NCI-H1694 (cell line): ENCODE measurements at places on chromosomes 11 and 22.

DNA sequence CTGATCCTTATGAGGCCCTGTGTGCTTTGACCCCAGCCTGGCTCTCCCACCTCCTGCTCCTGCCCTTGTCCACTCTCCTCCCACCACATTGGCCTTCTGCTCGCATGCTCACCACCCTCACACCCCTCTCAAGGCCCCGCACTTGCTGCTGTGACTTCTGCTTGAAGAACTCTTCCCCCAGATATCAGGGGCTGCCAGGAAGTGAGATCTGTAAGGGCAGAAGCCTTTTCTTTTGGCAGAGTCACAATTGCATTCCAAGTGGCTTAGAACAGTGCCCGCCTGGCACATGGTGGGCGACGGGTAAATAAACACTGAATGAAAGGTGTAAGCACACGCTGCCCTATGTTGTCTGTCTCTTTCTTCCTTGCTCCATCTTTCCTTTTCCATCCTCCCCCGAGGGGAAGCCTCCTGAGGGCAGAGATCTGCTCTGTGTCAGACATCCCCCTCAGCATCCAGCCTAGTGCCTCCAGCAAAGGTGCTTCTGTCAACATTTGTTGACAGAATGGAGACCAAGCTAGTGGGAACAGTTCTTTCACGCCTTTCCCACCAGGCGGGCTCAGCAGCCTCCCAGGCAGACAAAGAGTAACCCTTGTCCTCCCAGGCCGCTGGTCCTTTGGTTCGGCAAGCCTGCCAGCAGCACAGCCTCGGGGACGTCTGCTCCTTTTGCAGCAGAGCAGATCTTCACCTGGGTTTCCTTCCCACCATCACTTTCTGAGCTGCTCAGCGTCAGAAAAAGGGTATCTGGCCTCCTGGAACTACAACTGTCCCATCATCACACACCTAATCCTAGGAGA lies 10.0 kb upstream of the PEX26 start:
- no peak for DNase-seq

- DNase-seq, result no peak
Observed at GRCh38 chr22:37139762-37140161, 10.0 kb downstream of the IL2RB start.

GRCh38 chr11:72451831-72452376 lies 17.6 kb upstream of the CLPB start:
- no peak for DNase-seq

- DNase-seq, result no peak
Observed at GRCh38 chr11:79648766-79649520, 208.1 kb upstream of the TENM4 start.

GRCh38 chr22:29735416-29735815 lies 15.6 kb downstream of the CABP7 start:
- no peak for DNase-seq

DNA sequence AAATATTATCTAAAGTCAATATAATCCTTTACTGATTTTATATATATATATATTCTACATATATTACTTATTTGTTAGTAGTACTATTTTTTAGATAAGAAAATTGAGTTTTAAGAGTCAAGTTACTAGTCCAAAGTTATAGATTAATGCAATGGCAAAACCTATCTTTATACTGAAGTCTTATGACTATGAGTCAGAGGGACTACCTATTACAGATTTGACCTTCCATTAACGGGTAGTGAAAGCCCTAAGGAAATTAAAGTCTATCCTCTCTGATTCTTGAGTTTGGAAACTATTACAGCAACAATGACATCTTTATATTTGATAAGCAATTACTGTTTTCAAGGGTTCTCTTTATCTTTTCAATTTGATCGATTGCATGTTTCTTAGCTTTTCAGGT lies 315.8 kb downstream of the CASP12 start:
- DNase-seq, result no peak

DNA sequence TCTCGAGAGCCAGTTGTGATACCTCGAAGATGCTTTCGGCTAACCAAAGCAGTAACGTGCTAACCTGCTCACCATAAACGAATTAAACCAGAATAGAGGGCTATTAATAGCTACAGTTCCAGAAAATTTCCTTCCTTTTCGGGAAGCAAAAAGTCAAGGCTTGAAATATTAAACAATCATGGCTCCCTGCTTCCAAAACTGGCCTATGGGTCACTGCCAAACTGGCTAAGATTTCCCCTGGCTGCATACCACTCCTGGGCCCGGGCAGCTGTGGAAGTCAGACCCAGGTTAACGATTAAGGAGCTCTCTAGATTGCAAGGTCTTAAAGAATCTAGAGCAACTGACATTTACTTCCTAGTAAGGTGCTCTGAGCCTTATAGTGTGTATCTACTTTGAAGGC lies 1.7 kb downstream of the AMOTL1 start:
- no peak for DNase-seq

- peak; percentile 83 for DNase-seq
Observed at GRCh38 chr11:66388780-66389386, 17.3 kb upstream of the SLC29A2 start.

- DNase-seq, result no peak
Observed at GRCh38 chr11:91187314-91187713, 964.5 kb upstream of the CHORDC1 start.

DNA sequence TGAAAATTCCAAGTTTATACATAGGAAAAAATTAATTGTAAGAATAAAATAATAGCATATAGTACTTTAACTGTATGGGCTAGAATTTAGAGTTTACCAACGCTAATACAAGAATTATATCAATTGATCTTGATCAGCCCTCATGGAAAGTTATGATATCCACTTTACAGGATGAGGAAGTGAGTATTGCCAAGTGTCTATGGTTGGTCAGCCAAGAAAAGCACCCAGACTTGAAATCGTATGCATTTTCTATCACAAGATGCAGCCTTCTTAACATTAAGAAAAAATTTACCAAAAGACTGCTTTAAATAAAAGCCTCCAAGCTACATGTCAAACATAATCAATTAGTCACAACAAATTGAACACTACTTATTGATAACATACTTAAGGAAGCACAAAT lies 53.0 kb downstream of the DDI1 start:
- DNase-seq, result no peak

- DNase-seq, result peak; percentile 68
Observed at GRCh38 chr11:74929431-74930363, 19.2 kb downstream of the XRRA1 start.

DNA sequence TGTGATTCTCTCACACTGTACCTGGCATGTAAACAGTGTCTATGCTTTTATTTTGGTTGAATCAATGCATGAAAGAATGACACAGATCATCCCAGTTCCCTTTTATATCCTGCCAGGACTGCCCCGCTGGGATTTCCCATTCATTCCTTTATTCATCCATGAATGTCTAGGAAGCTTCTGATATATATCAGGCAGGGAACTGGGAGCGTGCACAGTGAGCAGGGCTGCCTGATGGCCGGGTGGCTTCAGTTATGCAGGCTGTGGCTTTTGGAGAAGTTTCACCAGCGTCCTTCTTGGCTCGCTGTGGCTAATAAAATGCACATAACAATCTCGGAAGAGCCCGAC lies 789.0 kb downstream of the TBC1D22A start:
- no peak for DNase-seq

DNA sequence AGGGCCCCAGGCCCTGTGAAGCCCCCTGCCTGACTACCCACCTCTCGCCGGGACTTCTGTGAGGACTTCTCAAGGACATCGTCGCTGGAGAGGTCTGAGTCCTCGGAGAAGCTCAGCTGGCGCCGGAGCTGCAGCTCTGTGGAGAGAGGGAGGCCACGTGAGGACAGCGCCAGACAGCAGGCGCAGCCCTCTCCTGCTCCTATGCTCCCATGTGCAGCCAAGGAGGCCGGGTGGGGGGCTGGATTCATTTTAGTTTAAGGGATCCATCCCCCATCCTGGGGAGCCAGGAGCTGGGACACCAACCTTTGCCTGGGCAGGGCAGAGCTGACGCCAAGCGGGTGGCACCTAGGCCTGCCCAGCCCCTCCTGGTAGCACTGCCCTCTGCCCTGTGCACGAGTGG lies 42.4 kb upstream of the BID start:
- no peak for DNase-seq

DNA sequence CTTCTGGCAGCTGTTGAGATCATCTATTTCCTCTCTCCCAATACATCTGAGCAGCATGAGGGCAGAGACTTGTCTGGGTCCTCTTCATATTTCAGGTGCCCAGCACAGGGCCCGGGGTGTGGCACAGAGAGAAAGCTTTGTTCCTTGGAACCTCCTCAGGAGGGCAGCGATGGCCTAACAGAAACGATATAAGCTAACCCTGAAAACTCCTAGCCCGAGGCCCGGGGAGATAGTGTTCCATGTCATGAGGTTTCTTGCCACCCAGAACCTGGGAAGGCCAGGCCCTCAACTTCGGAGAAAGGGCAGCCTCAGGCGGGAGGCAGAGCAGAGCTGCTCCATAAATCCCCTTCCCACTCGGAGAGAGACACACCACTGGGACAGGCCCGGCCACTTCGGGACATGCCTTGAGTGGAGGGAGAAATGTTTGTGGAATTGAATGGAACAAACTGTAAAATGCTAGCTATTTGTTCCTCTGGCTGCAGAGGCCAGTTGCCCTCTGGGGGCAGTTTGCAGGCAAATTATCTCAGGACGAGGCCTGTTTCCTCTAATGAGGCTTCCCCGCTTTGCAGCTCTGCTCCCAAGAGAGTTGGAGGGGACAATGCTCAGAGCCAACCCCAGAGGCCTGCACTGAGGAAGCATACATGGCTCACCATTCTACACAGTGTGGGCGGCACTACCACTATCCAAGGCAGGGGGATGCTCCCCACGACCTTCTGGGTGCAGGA lies 11.6 kb downstream of the ARRB1 start:
- DNase-seq, result no peak

DNA sequence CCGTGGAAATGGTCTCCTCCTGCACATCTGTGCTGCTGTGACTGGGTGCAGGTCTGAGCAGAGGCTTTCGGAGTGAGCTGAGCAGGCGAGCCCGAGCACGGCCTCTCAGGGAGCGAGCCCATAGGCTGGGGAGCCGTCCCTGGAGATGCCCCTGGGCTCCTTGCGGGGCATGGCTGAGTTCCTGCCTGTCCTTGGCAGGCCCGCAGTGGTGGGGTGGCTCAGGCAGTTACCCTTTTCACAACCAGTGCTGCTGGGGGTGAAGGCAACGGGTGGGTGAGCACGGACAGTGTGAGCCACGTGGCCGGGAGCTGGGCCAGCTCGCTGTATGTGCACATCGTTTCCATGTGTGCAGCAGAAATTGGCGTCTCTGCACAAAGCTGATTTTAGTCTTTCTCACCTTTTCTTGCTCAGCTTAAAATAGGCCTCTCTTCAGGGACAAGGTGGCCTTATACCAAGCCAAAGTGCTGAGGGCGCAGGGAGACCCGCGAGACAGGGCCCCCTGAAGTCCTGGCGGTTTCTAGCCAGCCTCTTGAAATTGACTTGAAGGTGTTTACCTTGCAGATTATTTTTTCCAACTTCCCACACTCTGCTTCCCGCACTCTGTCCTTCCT lies at the start of gene TP53AIP1:
TP53AIP1 (minus strand) TSS at position 55 of the 611 bp plus-strand sequence. CDS start 5,053 bp downstream, outside the sequence.
- no peak for DNase-seq

DNA sequence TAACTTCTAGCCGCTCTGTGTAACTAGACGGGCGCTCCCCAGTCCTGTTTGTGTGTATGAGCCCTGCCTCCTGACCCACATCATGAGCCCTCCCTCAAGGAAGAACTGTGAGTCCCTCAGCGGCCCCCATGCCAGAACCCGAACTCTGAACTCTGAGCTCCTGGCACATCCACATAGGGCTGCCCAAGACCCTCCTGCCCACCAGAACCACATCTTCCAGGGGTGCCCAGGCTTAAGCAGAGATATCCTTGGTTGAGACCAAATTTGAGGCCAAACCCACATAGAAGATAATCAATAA lies 3.0 kb downstream of the TRIM29 start:
- no peak for DNase-seq

- DNase-seq, result no peak
Observed at GRCh38 chr22:35677460-35678187, 29.4 kb downstream of the APOL6 start.

- DNase-seq, result no peak
Observed at GRCh38 chr22:37629928-37630327, 9.5 kb upstream of the SH3BP1 start.

DNA sequence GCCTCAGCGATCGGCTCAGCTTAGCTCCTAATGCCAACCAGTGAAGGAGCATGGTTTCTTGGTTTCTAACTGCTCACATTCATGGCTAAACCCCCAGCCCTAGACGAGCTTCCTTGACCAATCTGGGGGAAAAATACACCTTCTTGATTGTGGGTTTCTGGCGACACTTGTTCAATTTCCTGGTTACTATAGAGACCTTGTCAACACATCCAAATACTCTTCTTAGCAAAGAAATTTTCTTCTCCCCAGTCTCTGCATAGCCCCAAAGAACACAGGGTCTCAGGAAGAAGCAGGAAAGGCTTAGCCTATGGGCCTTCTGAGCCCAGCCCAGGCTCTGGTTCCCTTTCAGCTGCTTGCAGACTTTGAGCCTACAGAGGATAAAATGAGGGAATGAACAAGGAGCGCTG lies 88.5 kb upstream of the SYT13 start:
- no peak for DNase-seq

DNA sequence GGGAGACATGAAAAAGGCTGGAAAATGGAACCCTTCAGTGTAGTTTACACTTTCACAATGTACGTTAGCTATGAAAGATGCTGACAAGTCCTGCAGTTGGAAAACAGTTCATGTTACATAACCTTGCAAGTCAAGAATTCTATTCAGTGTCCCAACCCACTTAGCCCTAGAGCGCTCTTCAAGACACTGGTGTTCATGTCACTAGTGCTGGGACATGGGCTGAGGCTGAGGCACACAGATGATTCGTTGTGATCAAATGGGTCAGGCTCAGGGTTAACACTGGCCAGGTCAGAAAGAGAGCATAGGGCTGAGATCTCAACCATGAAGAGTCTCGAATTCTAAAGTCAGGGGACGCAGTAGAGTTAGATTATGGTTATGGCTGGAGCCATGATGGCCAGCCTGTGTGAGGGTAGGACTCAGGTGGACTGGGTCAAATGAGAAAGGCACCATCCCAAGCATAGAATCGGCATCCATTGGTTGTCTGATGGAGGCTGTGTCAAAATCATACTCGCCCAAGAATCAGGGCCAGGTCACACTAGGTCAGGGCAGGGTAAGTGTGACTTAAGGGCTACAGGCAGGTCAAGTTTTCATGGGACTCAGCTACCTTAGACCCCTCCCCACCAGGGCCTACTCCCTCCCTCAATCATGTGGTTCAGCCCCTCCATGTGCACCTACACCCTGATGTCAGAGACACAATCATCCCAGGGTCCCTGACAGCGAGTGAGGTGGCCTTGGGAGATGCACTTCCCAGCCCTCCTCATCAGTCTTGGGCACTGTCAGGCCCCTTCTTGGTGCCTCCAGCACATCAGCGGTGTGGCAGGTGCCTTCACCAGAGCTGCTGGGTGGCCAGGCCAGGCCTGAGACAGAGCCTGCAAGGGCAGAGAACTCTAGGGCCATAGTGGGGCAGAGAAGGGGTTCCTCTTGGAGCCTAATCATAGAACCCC lies 20.2 kb downstream of the IGLL5 start:
- no peak for DNase-seq

- no peak for DNase-seq
Observed at GRCh38 chr22:36725366-36726006, 21.9 kb upstream of the CACNG2 start.
